ENCODE measurements at places on chromosomes 1 and 21. TPM values are rescaled to one million over a fixed set of nuclear protein-coding genes. Genes with fewer than 3 reads are reported as not detected.

The ADAM30 gene
- total RNA-seq = not detected

The LENEP gene
- not detected for total RNA-seq

The PTGFRN gene
- total RNA-seq = 146 TPM

GRCh38 chr1:54944610-54945392 is 35.6 kb upstream of the TMEM61 start:
- no peak overlapping the region for H3K27ac ChIP-seq
- DNase-seq = peak; percentile 55
- peak overlapping the region; percentile 42 for H3K4me3 ChIP-seq
- H3K36me3 ChIP-seq = no peaks in the 10 kb centered on the region

DNA sequence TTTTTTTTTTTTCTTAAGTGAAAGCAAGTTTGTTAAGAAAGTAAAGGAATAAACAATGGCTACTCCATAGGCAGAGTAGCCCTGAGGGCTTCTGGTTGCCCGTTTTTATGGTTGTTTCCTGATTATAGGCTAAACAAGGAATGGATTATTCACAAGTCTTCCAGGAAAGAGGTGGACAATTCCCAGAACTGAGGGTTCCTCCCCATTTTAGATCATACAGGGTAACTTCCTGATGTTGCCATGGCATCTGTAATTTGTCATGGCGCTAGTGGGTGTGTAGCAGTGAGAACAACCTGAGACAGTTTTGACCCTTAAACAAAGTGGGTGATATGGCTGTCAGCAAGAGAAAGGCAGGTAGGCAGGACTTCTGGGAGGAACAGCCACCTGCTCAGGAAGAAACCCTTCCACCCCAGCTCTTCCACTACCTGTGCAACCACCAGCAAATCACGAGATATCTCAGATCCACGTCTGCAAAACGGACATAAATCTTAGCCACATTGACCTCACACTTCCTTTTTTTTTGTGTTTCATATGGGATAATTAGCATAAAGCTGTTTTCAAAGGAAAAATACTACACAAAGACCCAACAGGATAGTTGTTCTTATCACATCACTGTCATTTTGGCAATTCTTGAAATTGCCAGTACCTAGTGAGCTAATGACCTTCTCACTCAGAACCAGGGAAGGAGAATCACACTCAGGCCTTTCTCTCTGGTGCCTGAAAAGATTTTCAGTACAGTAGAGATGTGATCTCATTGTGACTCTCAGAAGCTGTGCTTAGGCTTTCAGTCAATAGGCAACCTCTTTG is 34.8 kb upstream of the DUSP10 start:
- no peaks in the 10 kb centered on the region for H3K36me3 ChIP-seq
- no peak for DNase-seq
- H3K27ac ChIP-seq = no peak overlapping the region
- no peak overlapping the region for H3K4me3 ChIP-seq

DNA sequence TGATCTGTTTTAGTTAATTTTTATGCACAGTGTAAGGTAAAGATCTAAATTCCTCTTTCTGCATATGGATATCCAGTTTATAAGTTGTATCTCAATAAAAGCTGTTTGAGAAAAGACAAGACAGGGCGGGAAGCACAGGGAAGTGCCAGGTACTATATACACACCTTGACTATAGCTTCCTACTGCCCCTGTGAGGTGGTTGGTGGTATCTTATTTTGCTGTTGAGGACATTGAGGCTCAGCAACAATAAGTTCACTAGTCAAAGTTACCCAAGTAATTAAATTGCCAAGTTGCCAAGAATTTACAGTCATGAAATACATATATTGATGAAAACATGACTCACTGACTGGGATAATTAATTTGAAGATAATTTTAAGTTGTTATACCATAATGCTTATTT is 109.1 kb downstream of the CD247 start:
- no peak overlapping the region for H3K4me3 ChIP-seq
- H3K27ac ChIP-seq = no peak overlapping the region
- H3K27me3 ChIP-seq = no peaks in the 10 kb centered on the region
- H3K36me3 ChIP-seq = peaks cover 41% of the 10 kb centered on the region
- no peak for DNase-seq

- no peaks in the 10 kb centered on the region for H3K27me3 ChIP-seq
- no peaks in the 10 kb centered on the region for H3K36me3 ChIP-seq
- H3K4me3 ChIP-seq = no peak overlapping the region
- no peaks in the 10 kb centered on the region for H3K4me1 ChIP-seq
Observed at GRCh38 chr1:84700070-84700469, 9.8 kb upstream of the SSX2IP start.

GRCh38 chr1:81797701-81798100 is 3.0 kb upstream of the ADGRL2 start:
- H3K27me3 ChIP-seq = peaks cover 16% of the 10 kb centered on the region
- DNase-seq = no peak
- H3K36me3 ChIP-seq = no peaks in the 10 kb centered on the region
- no peak overlapping the region for H3K27ac ChIP-seq

- H3K4me3 ChIP-seq = no peak overlapping the region
- peak overlapping the region; percentile 2 for H3K27ac ChIP-seq
- H3K4me1 ChIP-seq = peaks cover 8% of the 10 kb centered on the region
Observed at GRCh38 chr1:6519935-6520671, 28.6 kb upstream of the PLEKHG5 start.

DNA sequence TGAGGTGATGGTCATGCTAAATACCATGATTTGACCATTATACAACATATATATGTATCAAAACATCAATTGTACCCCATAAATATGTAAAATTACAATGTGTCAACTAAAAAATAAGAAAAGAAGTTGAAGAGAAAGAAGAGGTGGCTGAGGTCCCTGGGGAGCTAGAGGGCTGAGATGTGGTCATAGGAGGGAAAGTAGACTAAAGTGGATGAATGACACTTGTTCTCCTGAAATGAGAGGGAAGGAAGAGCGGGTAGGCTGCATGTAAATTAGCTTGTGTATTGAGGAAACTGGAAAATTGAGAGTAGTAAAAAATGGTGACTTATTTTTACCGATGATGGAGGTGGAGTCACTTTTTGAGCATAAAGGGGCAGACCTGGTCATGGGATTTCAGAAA is 117.0 kb downstream of the ST6GALNAC3 start:
- H3K27ac ChIP-seq = no peak overlapping the region
- no peak overlapping the region for H3K4me3 ChIP-seq
- H3K4me1 ChIP-seq = no peaks in the 10 kb centered on the region
- H3K36me3 ChIP-seq = no peaks in the 10 kb centered on the region

GRCh38 chr1:56626546-56626945 is 18.6 kb upstream of the PRKAA2 start:
- no peaks in the 10 kb centered on the region for H3K36me3 ChIP-seq
- no peak overlapping the region for H3K4me3 ChIP-seq
- H3K4me1 ChIP-seq = no peaks in the 10 kb centered on the region
